ENCODE measurements at places on chromosomes 11 and 22. TPM values are rescaled to one million over a fixed set of nuclear protein-coding genes. Genes with fewer than 3 reads are reported as not detected.

LARGE1 gene
- total RNA-seq: 7.2 TPM

SERGEF gene
- total RNA-seq: 18.1 TPM

TMEM151A gene
- total RNA-seq: not detected

TTC36 gene
- total RNA-seq: not detected

CNGA4 gene
- total RNA-seq: under 0.01 TPM

Data from IMR-90 (cell line).